ENCODE measurements at places on chromosomes 13 and 19.

DNA sequence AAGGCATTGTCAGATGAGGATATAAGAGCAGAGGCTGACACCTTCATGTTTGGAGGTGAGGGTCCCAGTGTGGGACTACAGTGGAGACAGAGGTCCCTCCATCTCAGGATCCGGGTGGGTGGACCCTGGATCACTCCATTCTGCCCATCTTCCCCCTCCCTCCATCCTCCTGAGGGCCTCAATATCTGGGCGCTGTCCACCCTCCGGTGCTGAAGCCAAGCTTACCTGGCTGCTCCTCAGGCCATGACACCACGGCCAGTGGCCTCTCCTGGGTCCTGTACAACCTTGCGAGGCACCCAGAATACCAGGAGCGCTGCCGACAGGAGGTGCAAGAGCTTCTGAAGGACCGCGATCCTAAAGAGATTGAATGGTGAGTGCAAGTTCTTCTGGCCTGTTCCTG lies 11.9 kb downstream of the CYP4F12 start:
- no peak for DNase-seq

DNA sequence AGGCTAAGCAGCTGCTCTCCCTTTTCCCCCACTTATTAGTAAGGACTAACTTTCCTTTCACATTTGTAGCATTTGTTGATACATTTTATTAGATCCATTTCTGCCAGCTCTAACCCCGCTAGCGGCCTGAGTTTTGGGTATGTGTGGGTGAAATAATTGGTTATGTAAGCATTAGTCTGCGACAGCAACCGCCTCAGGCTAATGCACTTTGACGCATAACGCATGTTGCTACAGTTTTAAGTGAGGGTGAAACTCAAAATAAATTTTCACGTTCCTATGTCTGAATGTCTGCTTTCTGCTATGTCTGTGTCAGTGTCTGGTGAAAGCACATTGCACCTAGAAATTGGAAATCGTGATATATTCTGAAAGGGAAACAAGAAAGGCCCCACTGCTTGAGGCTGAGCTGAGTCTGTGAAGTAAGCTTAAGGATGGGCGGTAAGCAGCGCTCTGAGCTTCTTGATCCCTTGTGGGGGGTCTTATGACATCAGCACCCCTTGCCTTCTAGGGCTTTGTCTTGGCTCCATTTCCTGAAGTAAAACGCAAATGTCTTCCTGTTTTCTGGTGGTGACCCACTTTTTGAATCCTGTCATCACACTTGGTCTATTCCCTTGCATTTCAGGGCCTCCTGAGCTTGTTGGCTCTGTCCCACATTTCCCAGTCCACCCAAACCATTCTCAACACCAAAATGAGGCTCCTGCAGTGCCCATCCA lies 648.3 kb upstream of the ARGLU1 start:
- no peak for DNase-seq

- DNase-seq = no peak
These were observed 186.4 kb downstream of the KLF5 start for GRCh38 chr13:73245246-73245645.

DNA sequence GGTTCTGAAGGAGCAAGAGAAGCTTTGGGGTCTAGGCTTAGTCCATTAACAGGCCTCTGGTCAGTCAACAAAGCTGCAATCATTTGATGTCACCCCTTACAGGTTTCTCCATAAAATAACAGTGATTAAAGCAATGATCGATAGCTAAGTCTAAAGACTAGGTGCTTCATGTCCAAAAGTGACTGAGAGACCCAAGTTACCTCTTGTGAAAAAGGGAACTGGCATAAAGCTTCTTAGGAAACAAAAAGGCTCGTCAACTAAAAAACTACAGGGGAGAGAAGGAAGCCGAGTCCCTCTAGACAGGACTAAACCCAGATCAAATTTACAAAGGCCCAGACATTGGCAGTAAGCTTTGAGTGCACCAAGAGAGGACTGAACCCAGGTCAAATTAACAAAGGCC lies 2.2 kb downstream of the DCUN1D2 start:
- no peak for DNase-seq

- DNase-seq = no peak
These were observed 64.8 kb upstream of the GPR183 start for GRCh38 chr13:99371956-99372355.

DNA sequence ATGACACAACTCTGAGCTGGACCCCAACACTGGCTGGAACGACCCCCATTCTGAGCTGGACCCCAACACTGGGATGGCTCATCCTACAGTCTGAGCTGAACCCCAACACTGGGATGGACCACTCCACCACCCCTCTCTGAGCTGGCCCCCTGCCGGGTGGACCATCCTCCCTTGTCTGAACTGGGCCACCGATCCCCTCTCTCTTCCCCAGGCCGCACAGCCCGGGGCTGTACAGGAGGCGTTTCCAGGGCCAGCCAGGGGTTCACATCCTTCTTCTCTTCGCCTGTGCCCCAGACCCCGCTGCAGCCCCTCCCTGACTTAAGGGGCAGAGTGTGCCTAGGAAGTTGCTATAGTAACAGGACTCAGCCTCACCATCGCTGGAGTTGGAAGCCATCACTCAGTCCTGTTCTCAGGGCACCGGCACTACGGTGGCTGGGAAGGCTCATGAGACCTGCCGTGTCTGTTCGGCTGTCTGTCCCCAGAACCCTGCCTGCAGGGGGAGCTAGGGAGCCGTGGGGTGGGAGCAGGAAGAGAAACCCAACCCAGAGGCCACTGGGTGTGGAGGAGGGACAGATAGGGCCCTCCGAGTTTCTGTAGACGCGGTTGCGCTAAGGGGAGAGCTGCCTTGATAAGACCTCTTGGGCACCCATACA lies 3.7 kb downstream of the PRKACA start:
- no peak for DNase-seq

DNA sequence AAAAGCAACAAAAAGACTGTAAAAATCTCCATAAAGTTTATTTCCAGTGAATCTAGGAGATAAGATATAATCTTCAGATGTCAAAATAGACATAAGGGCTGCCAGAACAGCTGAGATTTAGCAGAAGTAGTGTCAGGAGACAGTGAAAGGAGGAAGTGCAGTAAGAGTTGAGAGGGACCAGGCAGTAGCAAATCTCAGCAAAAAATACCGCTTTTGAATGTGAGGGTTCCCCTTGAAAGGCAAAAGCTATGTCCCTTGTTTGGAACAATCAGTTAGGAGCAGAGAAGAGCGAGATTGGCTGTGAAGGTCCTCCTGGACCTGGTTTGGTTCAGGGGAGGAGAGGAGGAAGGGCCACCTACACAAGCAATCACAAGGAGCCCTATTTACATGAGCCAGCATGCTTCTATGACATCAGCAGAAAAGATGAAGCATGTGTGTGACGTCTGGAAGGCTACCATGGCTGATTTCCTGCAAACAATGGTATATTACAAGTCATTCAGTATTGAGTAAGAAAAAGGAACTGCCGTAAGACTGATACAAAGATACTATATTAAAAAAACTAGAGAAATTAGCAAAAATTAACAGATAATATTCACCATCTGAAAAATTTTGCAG lies 98.9 kb upstream of the SIAH3 start:
- no peak for DNase-seq

DNA sequence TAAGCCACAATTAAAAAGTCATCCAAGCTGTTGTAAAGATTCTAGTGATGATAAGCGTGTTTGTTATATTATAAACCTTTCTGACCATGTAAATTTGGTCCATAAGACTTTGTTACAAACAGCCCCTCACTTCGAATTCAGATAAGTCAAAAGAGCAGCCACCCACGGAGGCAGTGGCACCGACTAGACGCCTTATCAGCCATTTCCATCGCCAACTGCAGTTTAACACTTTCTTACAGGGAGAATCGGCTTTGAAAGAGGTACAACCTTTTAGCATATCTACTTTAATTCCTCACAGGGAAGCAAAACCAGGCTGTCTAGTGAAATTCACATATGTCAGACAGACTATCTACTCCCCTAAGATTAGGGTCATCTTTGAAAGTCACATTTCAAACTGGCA lies 47.5 kb downstream of the SOX21 start:
- no peak for DNase-seq

GRCh38 chr13:62119739-62120700 lies 704.4 kb upstream of the PCDH20 start:
- no peak for DNase-seq

DNA sequence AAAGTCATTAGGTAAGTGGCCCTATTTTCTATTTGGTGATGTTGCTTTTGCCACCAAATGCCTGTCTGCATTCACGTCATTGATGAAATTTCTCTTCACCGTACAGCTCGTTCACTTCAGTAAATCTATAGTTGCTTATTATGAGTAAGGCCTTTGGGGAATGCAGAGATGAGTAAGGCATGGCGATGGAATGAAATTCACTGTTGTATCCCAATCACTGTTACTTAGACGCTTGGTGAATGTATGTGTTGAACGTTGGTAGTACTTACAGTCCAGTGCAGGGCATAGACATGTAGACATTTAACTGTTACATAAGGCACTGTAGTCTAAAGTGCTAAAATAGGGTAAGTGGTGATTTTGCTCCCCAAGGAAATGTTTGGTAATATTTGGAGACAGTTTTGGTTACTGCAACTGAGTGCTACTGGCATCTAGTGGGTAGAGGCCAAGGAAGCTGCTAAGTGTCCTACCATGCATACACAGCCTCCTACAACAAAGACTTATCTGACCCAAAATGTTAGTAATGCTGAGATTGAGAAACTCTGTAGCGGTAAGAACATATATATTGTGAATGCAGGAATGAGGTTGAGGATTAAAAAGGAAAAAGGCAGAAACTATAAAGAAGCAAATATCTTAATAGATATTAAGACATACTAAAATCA lies 5.8 kb downstream of the AKAP11 start:
- DNase-seq = no peak

DNA sequence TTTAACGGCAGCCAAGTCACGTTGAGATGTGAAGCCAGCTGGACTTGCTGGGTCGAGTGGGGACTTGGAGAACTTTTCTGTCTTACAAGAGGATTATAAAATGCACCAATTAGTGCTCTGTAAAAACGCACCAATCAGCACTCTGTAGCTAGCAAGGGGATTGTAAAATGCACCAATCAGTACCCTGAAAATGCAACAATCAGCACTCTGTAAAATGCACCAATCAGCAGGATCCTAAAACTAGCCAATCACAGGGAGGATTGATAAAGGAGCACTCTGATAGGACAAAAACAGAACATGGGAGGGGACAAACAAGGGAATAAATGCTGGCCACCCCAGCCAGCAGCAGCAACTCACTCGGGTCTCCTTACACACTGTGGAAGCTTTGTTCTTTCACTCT lies 337.6 kb upstream of the SLITRK5 start:
- DNase-seq = no peak

- DNase-seq = no peak
These were observed 527 bp downstream of the PODNL1 start for GRCh38 chr19:13937479-13938300.

DNA sequence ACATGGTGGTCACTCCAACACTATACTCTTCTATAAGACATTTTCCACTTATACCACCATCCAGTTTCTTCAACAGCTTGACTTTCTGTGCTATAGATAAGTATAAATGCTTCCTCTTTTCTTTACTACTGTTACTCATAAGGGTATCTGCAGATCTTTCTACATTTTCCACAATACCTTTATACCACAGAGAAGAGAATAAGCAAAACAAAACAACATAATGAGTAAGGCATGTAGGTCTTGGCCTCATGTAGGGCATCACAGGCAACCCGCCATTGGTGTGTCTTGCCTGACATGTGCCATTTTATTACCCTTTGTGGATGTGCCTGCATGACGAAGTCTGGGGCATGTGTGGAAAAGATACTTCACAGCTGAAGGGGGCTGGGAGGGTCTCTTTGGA lies 265.3 kb upstream of the STARD13 start:
- no peak for DNase-seq

DNA sequence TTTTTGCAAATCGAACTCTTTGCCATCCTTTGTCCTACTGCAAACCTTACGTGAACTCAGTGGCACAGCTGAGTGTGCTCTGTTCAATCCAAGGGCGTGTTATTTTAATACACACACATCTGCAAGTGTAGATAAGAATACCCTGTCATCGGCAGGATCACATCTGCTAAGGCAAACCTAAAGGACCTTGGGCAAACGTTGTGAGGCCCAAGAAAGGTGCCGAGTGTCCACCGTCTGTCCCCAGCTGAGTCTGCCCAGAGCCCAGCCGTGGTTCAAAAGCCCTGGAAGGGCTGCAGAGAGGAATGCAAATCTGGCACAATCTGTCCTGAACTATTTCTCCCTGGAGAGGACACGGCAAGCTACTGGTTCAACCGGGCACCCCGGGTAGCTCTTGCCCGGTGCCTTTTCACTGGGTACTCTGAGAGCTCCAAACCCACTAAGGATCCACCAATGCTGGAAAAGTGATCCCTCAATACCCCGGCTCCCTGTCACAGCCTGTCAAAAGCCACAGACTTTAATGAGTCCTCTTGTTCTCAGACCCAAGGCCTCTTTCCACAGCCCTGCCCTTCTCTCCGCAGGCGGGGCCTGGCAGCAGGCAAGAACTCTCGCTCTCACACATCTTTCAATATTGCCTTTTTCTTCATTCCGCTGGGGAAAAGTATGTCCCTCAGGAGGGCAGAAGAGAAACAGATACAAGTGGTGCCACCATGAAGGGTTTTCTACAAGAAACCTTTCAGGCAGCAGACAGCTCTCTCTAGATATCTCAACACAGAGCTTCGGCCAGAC lies 17.0 kb downstream of the SLC7A1 start:
- DNase-seq = no peak

GRCh38 chr13:114266241-114266640 lies 15.2 kb upstream of the UPF3A start:
- DNase-seq = no peak

DNA sequence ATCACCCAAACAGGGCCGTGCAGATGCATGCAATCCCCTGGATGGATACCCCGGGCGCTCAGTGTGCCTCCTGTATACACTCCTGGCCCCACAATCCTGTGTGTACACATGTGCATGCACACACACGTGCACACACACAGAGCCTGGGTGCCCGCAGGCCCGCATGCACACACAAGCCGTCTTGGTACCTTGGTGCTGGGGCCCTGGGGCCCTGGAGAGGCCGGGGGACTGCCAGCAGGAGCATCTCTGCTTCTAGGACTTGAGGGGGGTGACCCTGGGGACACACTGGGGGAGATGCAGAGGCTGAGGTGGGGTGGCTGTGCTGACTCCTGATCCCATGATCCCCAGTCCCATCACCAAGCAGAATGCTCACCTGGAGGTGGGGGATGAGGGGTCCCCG lies 15.6 kb upstream of the EPOR start:
- no peak for DNase-seq

DNA sequence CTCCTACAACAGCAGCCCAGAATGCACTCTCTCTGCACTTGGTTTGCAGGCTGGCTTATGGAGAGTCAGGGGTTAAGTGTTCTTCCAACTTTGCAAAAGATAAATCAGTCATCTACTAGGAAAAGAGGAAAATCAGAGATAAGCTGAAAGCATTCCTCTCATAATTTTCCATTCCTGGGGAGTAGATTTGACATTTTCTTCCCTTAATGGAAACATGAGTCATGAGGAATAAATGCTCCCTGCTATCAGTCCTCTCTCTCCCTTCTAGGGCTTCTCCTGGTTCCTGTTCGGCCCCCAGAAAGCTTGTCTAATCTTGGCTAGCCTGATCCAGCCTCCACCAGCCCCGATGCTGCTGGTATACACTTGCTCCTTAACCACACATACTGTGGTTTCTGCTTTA lies 28.4 kb upstream of the ENOX1 start:
- no peak for DNase-seq

Measured in activated naive CD8-positive, alpha-beta T cell treated with anti-CD3 and anti-CD28 coated beads, Interleukin-2, amount 50 U/mL, for 16 hours (primary cell).